Trophoblast cell (in vitro differentiated cells and primary cell): ENCODE measurements at places on chromosomes 2 and 18.

- no peak for DNase-seq
- no peak overlapping the region for H3K4me3 ChIP-seq
- no peak overlapping the region for H3K27ac ChIP-seq
- no peaks in the 10 kb centered on the region for H3K36me3 ChIP-seq
Observed at GRCh38 chr2:216838151-216838550, 21.7 kb downstream of the TNP1 start.

DNA sequence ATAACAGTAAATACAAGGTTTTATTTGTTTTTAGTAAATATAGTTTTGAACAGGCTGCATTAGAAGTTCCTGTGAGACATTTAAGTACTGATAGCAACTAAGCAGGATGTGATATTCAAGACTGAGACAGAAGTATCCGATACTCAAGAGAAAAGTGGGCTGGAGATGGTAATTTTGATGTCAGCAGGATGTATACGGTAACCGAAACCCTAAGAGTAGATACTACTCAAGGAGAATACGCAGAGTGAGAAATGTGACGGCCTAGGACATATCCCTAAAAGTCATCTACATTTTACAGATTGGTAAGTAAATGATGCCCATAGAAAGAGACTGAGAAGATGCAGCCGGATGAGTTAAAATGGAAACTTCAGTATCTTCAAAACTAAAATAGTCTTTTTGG lies 115.4 kb downstream of the GORASP2 start:
- no peaks in the 10 kb centered on the region for H3K4me1 ChIP-seq
- H3K27ac ChIP-seq, result no peak overlapping the region
- DNase-seq, result no peak
- no peak overlapping the region for H3K4me3 ChIP-seq

DNA sequence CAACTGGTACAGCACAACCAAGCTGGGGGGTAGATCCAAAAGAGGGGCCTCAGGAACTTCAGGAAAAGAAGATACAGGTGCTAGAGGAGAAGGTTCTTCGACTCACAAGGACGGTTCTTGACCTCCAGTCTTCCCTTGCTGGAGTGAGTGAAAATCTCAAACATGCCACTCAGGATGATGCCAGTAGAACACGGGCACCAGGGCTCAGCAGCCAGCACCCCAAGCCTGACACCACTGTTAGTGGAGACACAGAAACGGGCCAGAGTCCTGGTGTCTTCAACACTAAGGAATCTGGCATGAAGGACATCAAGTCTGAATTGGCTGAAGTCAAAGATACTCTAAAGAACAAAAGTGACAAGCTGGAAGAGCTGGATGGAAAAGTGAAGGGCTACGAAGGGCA lies 43.8 kb downstream of the EMILIN2 start:
- no peaks in the 10 kb centered on the region for H3K27me3 ChIP-seq
- H3K4me3 ChIP-seq, result no peak overlapping the region
- H3K4me1 ChIP-seq, result peaks cover 19% of the 10 kb centered on the region
- H3K27ac ChIP-seq, result no peak overlapping the region
- peaks cover 4% of the 10 kb centered on the region for H3K36me3 ChIP-seq

DNA sequence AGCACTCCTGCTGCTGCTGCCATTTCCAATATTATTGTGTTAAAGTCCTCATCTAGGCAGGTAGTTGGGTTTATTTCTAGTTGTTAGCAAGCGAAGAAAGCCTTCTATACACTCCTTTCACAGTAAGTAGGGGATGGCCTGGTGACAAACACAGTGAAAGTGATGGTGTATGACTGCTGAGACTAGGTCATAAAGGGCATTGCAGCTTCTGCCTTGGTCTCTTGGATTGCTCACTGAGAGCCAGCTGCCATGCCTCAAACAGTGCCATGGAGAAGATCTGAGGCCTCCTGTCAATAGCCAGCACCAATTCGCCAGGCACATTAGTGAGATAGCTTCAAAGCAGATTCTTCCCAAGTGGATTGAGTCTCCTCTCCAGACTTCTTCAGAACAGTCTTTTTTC lies 27.6 kb upstream of the MSTN start:
- no peak for DNase-seq
- H3K36me3 ChIP-seq, result no peaks in the 10 kb centered on the region
- H3K4me3 ChIP-seq, result no peak overlapping the region
- H3K4me1 ChIP-seq, result no peaks in the 10 kb centered on the region

GRCh38 chr2:208879666-208880065 lies 473.1 kb downstream of the PTH2R start:
- H3K4me1 ChIP-seq, result no peaks in the 10 kb centered on the region
- peak; percentile 95 for DNase-seq
- no peaks in the 10 kb centered on the region for H3K36me3 ChIP-seq
- no peak overlapping the region for H3K27ac ChIP-seq

DNA sequence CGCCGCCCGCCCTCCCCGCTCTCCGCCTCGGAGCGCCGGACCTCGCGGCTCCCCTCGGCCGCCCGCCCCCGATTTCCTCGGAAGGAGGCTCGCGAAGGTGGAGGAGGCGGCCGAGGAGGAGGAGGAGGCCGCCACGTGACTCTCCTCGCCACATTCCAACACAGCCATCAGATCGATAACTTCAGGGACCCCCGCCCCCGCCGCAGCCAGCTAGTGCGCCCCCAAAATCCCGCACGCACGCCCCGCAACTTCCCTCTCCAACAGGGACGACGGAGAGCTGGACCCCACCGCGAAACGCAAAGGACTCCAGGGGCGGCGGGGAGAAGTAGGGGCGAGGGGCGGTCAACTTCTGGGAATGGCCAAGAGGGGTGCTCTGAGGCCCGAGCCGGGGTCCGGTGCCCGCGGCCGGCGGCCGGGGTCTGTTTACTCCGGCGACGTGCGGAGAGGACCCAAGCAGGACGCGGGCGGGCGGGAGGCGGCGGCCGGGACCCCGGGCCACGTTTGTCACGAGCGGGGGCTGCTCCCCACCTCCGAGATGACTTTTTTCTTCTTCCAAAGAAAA lies 2.0 kb downstream of the ZNF521 start:
- DNase-seq, result no peak
- H3K27me3 ChIP-seq, result peaks cover 10% of the 10 kb centered on the region
- H3K4me1 ChIP-seq, result no peaks in the 10 kb centered on the region
- H3K36me3 ChIP-seq, result no peaks in the 10 kb centered on the region
- H3K27ac ChIP-seq, result peak overlapping the region; percentile 99

- H3K27ac ChIP-seq, result no peak overlapping the region
- no peak for DNase-seq
- no peaks in the 10 kb centered on the region for H3K27me3 ChIP-seq
- no peaks in the 10 kb centered on the region for H3K4me1 ChIP-seq
Observed at GRCh38 chr18:24656050-24656449, 195.6 kb downstream of the HRH4 start.

- H3K4me3 ChIP-seq, result no peak overlapping the region
- no peak for DNase-seq
- H3K36me3 ChIP-seq, result no peaks in the 10 kb centered on the region
- no peak overlapping the region for H3K27ac ChIP-seq
- H3K4me1 ChIP-seq, result peaks cover 4% of the 10 kb centered on the region
Observed at GRCh38 chr2:133736674-133737073, 168.4 kb upstream of the NCKAP5 start.

- no peaks in the 10 kb centered on the region for H3K36me3 ChIP-seq
- no peak overlapping the region for H3K4me3 ChIP-seq
- H3K27ac ChIP-seq, result no peak overlapping the region
- no peak for DNase-seq
- no peaks in the 10 kb centered on the region for H3K4me1 ChIP-seq
Observed at GRCh38 chr2:194564422-194564821, 1092.6 kb upstream of the SLC39A10 start.

DNA sequence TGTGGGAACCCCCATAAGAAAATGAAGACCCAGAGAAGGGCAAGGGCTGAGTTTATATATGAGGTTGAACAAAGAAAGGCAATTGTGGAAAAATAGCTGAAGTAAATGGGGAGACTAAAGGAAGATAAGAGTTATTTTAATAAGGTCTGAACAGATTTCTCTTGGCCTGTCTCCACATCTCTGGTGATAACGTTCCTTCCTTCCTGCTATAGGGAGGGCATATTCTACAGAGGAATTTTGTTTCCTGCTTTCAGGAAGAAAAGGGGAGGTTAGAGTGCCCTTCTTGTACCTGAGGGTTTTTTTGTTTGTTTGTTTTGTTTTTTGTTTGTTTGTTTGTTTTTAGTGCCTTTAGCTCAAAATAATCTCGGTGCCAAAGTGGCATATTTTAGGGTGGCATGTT lies 31.6 kb downstream of the MOGAT1 start:
- no peaks in the 10 kb centered on the region for H3K27me3 ChIP-seq
- H3K4me1 ChIP-seq, result peaks cover 4% of the 10 kb centered on the region
- no peak overlapping the region for H3K27ac ChIP-seq
- H3K4me3 ChIP-seq, result no peak overlapping the region

DNA sequence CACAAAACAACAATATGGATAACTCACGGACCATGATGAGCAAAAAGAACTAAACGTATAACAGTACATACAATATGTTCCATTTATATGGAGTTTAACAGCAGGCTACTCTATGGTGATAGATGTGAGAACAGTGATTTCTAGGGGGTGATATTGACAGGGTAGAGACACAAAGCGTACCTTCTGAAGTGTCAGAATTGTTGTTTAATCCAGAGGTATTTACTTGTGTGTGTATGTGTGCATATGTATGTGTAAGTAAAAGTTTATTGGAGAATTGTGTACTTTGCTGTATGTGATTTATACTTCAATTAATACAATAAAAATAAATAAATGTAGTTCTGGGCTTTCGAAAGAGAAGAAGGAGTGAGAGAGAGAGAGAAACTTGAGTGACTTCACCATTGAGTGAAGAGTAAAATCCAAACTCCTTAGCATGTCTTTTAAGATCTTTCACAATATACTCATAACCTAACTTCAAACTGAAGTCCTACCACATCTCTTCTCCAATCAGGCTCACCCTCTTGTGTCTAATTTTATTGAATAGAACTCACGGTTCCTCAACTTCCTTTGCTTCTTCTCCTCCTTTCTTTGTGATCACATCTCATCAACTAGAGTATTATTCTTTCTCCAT lies 126.0 kb upstream of the KLF7 start:
- H3K27me3 ChIP-seq, result peaks cover 4% of the 10 kb centered on the region
- no peaks in the 10 kb centered on the region for H3K36me3 ChIP-seq
- no peaks in the 10 kb centered on the region for H3K4me1 ChIP-seq
- H3K27ac ChIP-seq, result no peak overlapping the region
- DNase-seq, result no peak
- H3K4me3 ChIP-seq, result no peak overlapping the region

DNA sequence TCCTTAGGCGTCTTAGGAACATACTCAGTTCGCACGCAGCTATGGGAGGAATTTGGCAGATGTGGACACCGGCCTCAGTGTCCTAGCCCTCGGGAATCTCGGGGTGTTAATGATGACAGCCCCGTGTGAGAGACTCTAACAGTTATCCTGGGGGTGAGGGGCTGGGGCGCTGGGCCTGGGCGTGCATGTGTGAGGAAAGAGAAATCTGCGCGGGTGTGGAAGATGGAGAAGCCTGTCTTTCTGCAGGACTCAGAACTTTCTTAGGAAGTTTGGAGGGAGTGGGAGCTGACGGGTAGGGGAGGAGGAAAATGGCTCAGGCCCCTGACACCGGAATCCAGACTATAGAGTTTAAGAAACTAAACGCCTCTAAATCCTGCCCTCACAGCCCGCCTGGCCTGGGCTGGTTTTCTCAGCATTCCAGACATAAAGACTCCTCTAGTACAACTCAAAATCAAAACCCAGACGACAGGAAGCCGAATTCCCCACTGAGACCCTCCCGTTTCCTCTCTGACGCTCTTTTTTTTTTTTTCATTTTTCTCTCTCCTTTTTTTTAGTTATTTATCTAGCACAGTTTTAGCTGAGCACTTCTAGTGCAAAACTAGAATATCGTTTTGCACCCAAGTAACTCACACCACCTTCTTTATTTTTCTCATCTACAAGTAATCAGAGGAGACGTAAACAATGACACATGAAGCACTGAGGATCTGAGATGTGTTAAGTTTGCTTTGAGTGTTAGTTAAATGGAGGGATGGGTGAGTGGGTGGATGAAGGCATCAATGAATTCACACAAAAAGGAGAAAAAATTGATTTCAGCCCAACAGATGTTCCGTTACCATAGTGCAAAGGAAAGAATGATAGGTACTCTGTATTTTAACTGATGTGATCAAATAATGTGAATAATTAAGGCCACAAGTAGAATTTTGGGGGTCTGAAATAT lies 1.2 kb upstream of the HAAO start:
- peak overlapping the region; percentile 99 for H3K27ac ChIP-seq
- H3K4me3 ChIP-seq, result peak overlapping the region; percentile 70
- peaks cover 6% of the 10 kb centered on the region for H3K4me1 ChIP-seq
- no peaks in the 10 kb centered on the region for H3K27me3 ChIP-seq

- no peak for DNase-seq
- H3K27me3 ChIP-seq, result no peaks in the 10 kb centered on the region
- H3K4me3 ChIP-seq, result no peak overlapping the region
- H3K4me1 ChIP-seq, result peaks cover 3% of the 10 kb centered on the region
Observed at GRCh38 chr2:196125596-196125995, 45.8 kb downstream of the STK17B start.

- no peaks in the 10 kb centered on the region for H3K36me3 ChIP-seq
- no peak overlapping the region for H3K27ac ChIP-seq
- H3K4me3 ChIP-seq, result no peak overlapping the region
- no peaks in the 10 kb centered on the region for H3K27me3 ChIP-seq
- H3K4me1 ChIP-seq, result no peaks in the 10 kb centered on the region
- no peak for DNase-seq
Observed at GRCh38 chr2:50402654-50402960, 629.3 kb downstream of the NRXN1 start.

DNA sequence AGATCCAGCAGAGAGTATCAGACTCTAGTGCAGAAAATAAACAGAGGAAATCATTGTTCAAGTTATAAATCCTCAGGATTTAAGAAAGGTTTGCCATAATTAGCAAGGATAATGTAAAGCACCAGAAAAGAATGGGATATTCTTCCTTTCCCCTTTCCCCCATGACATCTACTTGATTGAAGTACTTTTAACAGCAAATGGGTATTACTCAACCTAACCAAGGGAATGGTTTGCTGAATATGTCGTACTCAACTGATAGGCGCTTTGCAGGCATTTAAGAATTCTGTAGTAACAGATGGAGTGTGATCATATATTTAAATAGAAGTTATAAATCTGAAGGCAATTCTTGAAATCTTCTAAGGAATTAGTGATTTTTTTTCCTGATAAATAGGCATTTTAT lies 2.7 kb downstream of the APCDD1 start:
- no peaks in the 10 kb centered on the region for H3K36me3 ChIP-seq
- H3K27ac ChIP-seq, result no peak overlapping the region
- H3K4me1 ChIP-seq, result peaks cover 12% of the 10 kb centered on the region
- no peak for DNase-seq
- H3K4me3 ChIP-seq, result no peak overlapping the region
- peaks cover 11% of the 10 kb centered on the region for H3K27me3 ChIP-seq

GRCh38 chr18:56258178-56258577 lies 380.2 kb downstream of the TXNL1 start:
- H3K27me3 ChIP-seq, result no peaks in the 10 kb centered on the region
- no peak overlapping the region for H3K4me3 ChIP-seq
- peak; percentile 2 for DNase-seq
- no peaks in the 10 kb centered on the region for H3K4me1 ChIP-seq
- H3K36me3 ChIP-seq, result no peaks in the 10 kb centered on the region
